Stimulated activated naive CD4-positive, alpha-beta T cell (primary cell): ENCODE measurements at places on chromosomes 12 and 14.

DNA sequence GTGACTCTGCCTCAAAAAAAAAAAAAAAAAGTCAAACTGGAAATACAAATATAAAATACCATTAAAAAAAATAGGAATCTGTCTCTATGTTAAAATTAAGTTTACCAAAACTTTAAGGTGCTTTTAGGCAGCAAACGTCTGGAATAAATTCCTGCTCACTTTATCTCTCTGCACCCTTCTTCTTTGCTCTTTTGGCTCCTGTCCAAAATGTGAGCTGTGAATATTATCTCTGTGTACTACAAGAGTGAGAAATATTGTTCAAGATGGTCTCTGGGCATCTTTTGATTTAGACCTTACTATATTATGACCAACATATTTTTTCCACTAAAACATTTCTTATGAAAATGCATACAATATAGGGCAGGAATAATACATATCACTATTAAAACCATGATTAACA, 63.7 kb downstream of the PUS7L start:
- DNase-seq: no peak

DNA sequence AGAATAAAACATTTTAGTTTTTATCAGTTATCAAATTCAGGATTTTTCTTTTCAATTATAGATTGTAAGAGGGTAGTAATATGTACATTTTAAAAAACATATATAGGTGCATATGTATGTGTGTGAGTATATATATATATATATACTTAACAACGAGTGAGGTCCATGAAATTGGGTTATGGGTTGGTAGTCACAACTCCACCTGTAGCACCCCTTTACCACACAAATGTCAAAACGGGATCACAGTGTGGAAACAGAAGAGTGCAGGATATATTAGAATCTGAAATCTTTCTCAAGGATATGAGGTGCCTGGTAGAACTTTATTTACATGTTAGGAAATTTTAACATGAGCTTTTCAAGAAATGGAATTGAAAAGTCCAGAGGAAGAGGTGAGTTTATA, 31.3 kb downstream of the MIA2 start:
- DNase-seq: no peak

- DNase-seq: no peak
Observed at GRCh38 chr14:100748944-100749343, 22.3 kb downstream of the DLK1 start.

DNA sequence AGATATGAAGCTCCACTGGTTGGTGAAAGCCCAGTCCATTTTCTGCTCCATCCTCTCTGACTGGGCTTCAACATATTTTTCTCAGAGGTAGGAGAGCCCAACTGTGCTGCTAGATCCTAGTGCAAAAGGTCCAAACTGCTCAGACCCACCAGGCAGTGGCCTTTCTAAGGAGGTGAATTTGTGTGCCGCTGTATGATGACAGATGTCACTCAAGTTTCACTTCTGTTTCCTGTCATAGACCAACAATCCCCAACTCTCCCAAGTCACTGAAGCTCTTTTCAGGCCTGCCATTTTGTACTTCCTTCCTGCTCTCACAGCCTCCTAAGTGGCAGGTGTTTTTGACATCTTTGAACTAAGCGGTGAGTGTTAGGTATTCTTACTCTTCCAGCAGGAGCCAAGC, 16.4 kb upstream of the RNASE4 start:
- no peak for DNase-seq

- peak; percentile 17 for DNase-seq
Observed at GRCh38 chr14:58662018-58662417, 24.3 kb downstream of the DACT1 start.

DNA sequence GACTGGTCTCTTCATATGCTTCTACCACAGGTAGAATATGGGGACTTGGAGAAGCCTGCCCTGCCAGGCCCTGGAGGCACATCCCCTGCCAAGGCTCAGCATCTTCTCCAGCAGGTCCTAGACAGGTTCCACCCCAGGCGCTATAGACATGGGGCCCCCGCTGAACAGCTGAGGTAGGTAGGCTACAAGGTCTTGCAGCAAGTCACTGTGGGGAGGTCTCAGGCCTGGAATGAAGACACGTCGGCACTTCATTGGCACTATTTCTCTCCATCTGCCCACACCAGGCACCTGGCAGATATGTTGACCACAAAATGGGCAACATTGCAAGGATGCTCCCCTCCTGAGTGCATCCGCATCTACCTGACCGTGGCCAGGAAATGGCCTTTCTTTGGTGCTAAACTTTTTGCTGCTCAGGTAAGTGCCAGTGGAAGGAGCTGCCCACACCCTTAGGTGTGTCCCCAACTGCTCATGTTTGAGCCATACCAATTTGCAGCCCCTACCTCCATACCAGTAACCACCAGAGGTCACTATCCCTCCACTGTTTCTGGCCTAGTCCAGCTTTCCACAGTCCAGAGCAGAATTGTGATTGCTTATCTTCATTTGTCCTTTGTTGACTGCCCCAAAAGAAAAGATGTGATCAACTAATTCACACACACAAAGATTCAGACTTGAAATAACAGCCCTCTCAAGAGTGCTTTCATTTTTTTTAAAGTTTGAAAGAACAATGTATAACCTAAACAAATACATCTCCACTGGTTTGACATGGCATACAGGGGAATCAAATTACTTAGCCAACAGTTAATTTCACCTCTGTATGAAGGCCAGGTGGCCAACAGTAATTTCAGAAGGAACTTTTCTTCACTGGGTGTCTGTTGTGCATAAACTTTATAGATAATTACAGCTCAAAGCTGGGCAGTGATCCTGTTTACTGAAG, 16.1 kb downstream of the PIGH start:
- peak; percentile 15 for DNase-seq

- peak; percentile 30 for DNase-seq
Observed at GRCh38 chr12:110280392-110280778, 662 bp upstream of the ATP2A2 start.

DNA sequence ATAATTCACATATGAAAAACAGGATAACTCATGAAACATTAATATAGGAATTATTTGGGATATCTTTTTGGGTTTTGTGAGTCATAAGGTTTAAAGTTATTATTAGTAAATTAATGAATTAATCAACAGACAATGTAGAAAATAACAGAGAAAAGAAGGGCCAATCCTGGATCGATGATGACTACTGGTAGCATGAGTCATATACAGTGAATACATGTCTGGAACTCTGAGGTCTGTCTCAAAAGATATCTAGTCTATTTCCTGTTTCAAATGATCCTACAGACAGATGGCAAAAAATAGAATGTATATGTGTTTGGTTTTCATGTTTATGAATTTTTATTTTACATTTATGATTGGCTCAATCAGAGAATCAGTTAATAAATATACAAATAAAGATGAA, 86.4 kb upstream of the RTL1 start:
- DNase-seq: no peak

DNA sequence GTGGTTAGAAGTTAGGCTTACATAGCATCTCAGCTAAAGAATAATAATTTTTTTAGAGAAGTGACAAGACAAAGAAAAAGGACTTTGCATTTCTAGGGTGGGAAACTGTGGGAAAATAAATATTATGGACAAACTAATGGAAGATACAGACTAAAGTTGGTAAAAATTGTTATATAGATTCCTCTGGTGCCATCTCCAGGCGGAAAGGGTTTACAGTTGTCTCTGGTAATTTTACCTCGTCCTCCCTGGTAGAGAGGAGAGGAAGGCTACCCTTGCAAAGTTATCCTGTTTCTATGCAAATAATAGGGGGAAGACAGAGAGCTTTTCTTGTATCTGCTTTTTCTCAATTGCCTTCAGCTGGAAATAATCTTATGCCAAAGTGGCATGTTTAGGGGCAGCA, 5.2 kb downstream of the OR11G2 start:
- DNase-seq: no peak

- DNase-seq: no peak
Observed at GRCh38 chr12:60995256-60995825, 1264.9 kb upstream of the USP15 start.

DNA sequence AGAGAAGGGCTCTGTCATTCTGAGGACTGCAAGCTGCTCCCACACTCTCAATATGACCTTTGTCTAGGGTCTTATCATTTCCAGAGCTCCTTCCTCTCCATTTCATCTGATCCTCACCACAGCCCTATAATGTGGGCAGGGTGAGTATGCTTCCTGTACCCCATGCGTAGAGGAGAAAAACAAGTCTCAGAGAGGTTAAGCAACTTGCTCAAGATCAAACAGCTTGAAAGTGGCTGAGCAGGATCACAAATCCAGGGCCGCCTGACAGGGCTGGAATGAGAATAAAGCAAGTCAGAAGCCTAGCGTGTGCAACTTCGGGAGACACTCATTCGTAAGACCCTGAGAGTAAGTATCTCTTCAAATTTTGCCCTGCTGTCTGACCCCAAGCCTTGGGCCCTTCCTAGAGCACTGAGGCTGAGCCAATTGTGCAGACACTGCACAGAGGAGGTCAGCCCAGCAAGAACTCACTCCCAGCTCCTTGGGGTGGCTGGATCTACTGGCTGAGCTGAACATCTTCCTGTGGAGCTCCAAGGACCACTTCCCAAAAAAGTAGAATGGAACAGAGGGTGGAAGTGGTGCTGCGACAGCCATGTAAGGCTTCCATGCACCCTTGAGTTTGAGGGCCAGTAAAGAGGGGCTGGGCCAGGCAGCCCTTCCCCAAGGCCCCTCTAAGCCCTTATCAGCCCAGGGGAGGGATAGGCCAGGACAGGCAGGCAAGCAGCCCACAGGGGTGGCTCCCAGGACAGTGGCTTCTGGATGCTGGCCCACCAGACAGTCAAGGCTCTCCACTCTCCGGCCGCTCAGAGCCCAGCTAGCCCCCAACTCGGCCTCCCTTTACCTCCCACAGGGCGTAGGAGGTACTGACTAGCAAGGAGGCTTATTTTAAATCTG, 10.5 kb downstream of the ZFP36L1 start:
- DNase-seq: peak; percentile 60

DNA sequence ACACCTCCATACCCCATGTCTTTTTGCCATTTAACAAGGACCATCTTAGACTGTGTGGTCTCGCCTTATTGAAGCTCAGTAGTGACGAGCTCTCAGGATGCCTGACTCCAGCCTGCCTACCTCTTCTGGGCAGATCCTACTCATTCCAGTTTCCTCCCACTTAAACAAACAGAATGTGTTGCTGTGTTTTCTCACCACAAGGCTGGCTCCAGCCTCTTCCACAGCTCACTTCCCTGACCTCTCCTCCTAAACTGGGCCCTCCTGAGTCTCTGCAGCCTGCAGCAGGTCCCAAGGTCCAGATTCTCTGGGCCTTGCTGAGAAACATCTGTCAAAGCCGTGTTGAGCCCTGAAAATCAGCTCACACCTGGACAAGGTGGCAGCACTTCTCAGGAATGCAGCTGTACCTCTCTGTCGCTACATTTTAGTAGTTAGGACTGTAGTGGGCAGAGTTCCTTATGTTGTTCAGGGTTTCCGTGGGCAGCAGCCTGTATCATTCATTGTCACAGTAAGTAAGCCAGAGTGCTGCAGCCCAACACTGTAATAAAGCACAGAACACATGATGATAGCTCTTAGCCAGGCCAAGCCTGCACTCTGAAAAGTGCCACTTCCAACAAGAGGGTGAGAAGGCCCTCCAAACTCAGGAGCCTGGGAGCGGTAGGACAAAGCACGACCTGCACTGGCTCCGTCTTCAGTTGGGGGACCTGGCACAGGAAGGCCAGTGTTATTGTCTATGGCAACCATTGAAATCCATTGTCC, 68.5 kb downstream of the NKX2-1 start:
- no peak for DNase-seq

DNA sequence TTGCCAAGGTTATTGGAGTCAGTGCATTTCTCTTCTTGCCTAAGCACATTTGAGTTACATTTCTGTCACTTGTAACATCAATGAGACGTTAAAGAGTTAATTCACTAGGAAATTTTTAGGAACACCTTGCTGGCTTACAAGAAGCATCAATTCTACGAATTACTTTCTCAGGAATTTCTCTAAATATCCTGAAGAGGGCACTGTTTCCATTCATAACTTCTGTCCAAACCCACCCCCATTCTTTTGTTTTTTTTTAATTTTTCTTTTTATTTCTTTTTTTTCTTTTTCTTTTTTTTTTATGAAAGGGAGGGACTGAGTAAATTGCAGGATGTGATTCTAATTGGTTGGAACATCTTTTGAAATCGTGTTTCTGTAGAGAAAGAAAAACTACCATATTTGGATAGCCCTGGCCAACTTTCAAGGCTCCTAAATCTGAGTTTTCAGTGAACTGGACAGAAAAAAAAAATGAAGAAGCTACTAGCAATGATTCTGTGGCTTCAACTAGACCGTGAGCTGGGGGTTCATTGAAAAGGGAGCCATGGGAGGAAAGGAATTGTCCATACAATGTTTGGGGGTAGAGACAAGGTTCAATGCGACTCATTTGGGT, 285.3 kb downstream of the DAD1 start:
- no peak for DNase-seq

GRCh38 chr14:48580692-48581091, 905.3 kb upstream of the MDGA2 start:
- no peak for DNase-seq

- DNase-seq: no peak
Observed at GRCh38 chr14:33674927-33675326, 275.9 kb downstream of the EGLN3 start.

- DNase-seq: no peak
Observed at GRCh38 chr14:97620066-97620465, 822.9 kb downstream of the VRK1 start.

DNA sequence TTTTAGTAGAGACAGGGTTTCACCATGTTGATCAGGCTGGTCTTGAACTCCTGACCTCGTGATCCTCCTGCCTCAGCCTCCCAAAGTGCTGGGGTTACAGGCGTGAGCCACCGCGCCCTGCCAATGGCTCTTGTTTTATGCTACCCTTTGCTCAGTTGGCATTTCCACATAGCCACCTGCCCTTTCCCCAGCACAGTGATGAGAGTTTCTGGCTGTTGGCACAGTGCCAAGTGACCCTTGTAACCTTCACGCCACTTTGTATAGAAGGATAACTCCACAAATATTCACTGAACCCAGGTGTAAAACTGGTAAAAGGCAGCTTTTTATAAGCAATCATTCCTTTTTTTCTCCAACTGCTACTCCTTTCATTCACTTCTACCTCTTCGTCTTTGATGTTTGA, 18.5 kb upstream of the CCDC175 start:
- no peak for DNase-seq

DNA sequence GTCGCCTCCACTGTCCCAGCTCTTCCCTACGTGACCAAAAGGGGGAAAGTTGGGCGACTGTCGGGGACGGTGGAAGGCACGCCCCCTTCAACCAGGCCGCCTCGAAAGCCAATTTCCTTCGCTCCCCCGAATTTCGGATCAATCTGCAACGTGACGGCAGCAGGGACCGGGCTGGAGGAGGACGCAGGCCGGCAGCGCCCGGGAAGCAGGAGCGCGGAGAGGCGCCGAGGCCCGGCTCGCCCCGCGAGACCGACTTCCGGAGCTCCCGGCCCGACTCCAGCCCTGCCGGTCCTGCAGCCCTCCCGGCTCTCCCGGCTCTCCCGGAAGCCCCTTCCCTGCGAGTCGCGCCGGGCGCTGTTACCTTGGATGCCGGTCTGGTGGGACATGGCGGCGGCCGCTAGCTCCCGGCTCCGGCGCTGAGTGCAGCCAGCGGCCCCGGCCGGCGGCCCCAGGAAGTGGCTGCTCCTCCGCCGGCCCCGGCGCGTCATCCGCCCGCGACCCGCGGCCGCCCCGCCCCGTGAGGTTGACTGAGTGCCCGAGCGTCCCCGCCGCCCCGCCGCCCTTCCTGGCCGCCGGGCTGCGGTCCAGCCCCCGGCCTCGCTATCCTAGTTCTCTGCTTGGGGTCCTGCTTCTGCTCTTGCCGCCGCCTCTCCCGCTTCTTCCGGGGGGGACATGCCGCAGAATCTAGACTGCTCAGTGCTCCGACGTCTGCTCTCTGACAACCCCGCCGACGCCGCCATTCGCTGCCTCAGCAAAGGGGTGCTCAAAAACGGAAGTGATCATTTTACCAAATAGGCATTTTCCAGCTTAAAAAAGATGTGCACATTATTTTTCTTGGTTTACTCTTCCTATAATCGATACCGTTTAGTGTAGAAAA, at the start of gene TWF1:
TWF1 (minus strand) TSS at position 458 of the 877 bp plus-strand sequence; CDS start at position 386, 72 bp downstream.
- peak; percentile 87 for DNase-seq
